ENCODE measurements at places on chromosomes 7 and 10. TPM values are rescaled to one million over a fixed set of nuclear protein-coding genes. Genes with fewer than 3 reads are reported as not detected.

Gene PON3
- total RNA-seq = under 0.01 TPM

DNA sequence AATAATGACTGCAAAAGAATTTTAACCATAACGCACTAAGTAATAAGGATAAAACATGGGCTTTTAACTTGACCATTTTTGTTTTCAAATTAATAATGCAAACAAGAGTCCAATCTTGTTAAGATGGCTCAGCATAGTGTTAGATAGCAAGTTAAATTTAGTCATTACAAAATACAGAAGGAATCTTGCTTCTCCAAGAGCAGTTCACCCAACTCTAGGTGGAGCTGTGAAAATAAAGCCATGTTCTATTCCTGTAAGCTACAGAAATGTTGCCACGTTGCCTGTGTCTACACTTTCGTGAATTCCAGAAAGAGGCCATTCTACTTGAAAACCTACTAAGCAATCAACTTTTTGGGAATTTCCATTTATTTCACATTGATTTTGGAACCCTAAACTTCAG lies 191.9 kb downstream of the SFMBT2 start:
- peak; percentile 51 for DNase-seq

Gene SKIDA1
- 0.32 TPM for total RNA-seq

Gene PVRIG
- total RNA-seq = not detected

GRCh38 chr7:37493123-37493522 lies 44.5 kb upstream of the ELMO1 start:
- DNase-seq = no peak

Data from fibroblast of villous mesenchyme (primary cell).